ENCODE measurements at places on chromosomes 7 and 10.

DNA sequence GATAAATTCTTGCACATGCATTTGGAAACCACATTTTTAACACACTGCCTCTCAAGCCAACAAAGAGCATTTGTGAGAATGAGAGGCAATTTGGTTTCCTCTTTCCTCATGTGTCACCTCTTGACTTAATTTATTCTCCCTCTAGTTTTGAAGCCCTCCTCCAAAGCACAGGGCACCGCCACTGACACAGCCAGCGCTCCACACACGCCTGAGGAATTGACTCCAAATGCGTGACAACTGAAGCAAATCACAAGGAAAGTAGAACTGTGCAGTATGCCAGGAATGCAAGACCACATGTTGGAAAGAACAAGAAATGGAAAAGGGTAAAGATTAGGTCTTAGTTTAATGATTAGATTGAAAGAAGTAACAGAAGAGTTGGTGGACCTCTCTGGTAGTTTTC, 173.3 kb downstream of the LSM5 start:
- no peak for DNase-seq

- DNase-seq, result no peak
These were observed 103.8 kb downstream of the ATE1 start for GRCh38 chr10:121823993-121824463.

GRCh38 chr7:117071551-117071950, 118.2 kb downstream of the ST7 start:
- no peak for DNase-seq

- no peak for DNase-seq
These were observed 461.9 kb downstream of the KCNMA1 start for GRCh38 chr10:77175631-77176222.

DNA sequence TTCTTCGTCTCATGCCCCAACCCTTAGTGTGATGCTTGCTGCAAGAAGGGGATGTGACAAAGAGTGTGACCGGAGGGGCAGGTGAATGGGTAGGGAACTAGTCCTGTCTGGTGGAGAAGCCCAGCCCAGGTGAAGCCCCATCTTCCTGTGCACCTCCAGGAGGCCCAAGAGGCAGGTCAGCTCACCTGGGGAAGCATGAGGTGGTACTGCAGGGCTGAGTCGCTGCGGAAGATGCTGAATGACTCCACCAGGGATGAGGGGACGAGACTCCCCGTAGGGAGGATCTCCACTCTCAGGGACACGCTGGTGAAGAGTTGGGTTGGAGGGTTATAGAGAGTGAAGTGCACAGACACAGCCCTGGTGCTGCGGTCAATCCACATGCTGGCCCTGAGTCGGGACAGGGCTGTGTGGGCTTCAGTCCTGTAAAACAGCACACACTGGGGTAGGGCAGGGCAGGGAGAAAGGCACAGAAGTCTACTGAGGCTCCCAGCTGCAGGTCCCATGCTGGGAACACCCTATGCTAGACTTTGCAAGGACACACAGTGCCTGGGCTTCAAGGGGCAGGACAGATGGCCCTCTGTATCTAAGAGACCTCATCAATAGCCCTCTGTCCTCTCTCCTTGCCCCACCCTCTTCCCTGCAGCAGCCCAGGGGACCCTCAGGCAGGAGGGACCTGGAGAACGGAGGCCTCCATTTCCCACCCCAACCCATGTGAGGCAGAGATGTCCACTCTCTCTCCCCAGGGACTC, 136.5 kb downstream of the PKD1L1 start:
- DNase-seq, result no peak

- DNase-seq, result no peak
These were observed 134.4 kb upstream of the DLX6 start for GRCh38 chr7:96870934-96871333.

GRCh38 chr10:98100476-98100875, 34.0 kb upstream of the R3HCC1L start:
- DNase-seq, result no peak

DNA sequence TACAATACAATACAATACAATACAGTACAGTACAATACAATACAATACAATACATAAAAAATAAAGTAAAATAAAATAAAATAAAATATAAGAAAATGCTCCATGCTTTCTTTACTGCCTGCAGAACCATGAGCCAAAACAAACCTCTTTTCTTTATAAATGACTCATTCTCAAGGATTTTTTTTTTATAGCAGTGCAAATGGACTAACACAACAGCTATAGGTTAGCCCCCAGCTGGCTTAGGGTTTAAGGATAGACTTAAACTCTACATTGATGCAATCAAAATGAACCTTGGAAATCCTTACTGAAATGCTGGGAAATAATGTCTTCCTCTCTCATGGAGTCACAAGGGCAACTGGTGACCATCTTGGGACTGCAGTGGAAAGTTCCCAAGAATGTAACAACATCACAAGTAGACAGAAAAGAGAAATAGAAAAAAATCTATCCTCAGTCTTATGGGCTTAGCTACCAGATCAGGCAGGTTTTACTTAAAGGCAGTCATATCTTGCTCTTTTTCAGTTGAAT, 348.9 kb downstream of the ARL4A start:
- no peak for DNase-seq

- DNase-seq, result no peak
These were observed 13.3 kb downstream of the ZNF438 start for GRCh38 chr10:31018356-31018750.

DNA sequence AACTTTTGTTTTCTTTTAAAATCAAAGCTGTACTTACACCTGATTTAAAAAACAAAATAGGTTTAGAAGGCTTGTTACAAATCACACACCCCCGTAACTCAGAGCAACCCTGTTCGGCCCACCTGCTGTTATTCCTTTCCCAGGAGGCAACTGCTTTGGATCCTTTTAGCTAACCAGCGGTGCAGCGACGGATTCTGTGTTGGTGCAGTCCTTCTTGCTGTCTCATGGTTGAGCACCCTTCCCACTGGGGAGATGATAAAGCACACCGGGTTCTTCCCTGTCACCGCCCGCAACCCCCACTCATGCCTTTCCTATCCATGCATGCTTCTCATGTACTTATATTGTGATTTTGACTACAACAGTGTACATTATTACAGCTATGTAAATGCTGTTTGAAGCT, 24.8 kb upstream of the MKI67 start:
- DNase-seq, result no peak

DNA sequence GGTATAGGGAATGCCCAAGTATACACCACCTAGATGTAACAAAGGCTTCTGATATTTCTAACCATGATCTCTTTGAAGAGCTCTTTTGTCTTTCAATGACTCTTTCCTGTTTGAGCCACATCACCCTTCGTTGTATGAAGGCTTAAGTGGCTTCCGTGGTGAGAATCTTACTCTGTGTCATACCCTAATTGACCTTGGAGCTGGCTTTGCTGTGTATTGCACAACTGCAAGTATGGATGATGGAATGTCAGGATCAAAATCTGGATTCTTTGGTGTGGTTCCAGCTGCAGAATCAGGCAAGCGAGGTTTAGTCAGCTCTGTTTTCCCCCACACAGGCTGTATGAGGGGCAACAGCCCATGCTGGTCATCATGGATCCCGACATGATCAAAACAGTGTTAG, 16.0 kb downstream of the CYP3A43 start:
- no peak for DNase-seq

DNA sequence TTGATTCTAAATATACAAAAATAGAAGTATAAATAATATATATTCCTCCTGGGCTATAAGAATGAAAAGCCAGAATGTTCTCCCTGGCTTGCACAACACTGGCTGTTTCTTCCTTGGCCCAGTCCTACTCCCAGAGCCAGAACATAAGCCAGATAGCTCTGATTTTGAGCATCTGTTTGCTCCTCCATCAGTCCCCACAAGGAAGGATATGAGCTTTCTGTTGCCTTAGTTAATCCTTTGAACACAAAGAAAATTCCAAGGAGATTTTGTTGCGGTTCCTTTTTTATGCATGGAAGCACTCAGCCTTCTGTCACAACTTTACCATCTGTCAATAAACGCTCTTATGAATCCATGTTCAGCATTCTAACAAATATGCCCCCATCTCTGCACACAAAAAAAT, 361.8 kb downstream of the IPMK start:
- no peak for DNase-seq

DNA sequence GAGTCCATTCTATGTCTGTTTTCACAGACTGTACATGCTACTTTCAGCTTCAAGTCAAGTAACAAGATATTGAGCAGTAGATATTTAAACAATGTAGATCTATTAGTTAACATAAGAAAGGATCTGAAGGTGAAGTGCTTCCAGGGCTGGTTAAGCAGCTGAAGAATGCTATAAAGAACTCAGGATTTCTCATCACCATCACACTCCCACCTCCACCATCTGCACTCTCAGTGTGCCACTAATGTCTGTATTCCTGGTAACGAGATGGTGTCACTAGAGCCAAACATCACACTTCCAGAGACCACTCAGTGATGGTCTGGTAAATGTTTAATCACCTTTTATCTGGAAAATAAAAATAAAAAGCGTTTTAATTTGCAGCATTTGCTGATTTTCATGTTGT, 224.0 kb upstream of the FERD3L start:
- no peak for DNase-seq

GRCh38 chr10:83541046-83541445, 598.3 kb upstream of the GHITM start:
- no peak for DNase-seq

DNA sequence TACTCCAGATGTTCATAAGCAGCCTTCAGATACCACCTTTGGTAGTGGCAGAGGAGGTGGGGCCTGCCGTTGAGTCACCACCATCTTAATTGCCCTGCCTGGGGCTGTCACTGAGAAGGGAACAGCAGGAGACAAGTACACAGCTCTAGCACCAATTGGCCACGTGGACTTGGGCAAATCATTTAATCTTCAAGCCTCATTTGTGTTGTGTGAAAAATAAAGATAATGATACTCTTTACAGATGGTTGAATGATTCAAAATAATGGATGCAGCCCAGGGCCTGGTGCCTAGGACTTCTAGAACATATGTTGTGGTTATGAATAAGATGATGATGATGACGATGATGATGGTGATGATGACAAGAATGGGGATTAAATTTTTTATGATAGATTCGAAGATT, 111.9 kb upstream of the ADAM12 start:
- DNase-seq, result no peak

DNA sequence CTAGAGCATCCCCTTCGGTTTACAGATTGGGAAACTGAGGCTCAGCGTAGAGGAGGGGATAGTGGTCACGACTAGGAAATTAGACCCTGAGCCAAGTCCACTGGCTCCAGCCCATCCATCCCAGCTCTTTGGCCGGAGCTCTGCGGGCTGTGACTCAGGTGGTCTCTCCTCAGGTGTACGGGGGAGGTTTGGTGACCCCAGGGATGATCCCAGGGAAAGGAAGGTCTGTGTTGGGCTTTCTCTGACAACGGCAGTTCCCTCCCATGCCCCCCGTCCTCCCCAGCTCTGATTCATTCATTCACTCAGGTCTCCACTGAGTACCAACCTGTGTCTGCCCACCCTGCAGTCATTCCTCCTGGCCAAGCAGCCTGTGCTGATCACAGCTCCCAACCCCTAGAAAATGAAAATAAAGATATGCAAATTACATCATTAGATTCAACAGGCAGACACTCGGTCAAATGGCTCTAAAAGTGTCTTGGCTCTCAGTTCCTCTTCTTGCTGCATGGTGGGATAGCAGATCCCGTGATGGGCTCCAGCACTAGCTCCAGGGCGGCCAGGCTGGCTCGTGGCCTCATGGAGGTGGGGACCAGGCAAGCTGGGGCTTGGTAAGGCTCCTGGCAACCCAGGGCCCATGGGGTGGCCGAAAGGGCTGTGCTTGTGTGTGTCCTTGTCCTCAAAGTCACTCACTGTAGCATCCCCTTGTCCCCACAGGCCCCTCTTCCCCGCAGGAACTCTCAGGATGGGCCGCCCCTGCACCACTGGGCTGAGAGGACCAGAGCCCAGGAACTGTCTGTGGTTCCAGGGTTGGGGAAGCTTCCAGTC, 37.8 kb downstream of the CLRN3 start:
- no peak for DNase-seq

DNA sequence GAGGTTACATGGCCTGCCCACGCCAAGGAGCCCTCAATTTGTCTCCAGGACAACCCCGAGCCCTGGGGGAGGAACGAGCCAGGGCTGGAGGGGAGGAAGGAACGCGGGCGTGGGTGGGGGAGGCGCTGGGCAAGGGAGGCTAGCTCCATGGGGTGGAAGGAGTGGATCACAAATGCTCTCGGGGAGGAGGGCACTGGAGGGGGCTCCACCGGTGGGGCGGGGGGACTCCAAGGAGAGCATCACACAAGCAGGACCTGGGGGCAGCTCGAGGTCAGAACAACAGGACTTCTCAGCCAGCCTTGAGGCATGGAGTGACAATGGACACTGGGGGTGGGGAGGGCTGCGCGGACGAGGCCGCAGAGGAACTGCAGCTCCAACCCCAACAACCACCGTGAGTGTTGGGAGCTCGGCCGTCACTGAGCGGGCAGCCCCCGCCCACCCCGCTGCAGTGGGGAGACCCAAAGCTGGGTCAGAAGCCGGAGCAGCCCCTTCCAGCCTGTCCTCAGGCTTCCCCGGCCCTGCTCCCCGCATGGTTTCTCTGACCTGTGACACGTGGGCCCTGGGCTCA, 41.1 kb downstream of the STK32C start:
- DNase-seq, result no peak

DNA sequence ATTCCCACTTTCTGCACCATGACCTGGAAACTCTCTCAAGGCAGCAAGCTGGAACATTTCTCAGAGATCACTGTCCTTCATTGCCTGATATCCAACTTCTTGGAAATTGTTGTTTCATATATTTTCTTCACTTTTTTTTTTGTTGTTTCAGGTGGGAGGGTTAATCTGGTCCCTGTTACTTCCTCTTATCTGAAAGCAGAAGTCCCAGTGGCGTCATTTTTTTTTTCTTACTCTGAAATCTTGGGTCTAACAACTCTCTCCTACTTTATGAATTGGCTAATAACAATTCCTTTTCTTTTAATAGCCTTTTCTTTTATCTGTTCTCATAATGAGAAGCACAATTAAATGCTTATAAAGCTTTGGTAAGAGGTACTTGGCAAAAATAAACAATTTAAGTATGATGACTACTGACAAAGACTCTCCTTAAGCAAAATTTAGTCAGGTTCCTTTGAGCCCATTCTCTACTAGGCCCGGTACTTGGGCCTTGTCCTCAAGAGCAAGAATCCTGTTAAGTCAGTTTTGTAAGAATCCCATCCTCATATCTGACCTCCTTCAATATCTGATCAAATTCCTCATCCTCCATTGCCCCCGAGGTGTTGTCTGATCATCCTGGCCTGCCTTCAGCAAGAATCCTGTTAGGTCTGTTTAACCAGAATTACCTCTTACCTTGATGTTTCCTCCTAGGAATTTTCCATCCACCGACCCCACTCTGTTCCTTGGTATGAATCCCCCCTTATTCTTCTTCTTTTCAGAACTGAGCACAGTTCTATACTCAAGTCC, 11.5 kb upstream of the CC2D2B start:
- DNase-seq, result no peak

GRCh38 chr10:132583456-132583855, 45.9 kb downstream of the INPP5A start:
- no peak for DNase-seq

Measured in mesothelial cell of epicardium (in vitro differentiated cells).